NCI-H2029 treated with DMSO at 0.1 percent for 48 hours (cell line): ENCODE measurements at places on chromosomes 4 and X.

DNA sequence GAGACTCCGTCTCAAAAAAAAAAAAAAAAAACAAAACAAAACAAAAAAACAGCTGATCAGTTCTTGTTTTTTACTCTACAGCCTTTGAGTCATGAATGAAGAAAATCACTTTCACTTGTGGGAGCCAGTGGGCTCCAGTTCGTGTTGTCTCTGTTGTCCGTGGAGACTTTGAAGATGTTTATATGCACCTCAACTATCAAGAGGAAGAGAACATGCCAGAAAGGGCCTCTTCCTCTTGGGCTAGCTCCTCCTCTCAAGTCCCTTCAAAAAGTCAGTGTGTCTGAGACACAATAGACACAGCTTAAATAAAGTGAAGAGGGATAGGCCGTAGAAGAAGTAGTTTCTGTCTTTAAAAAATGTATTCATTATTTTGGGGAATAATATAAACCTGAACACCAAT, 182.7 kb downstream of the KDR start:
- DNase-seq, result no peak

DNA sequence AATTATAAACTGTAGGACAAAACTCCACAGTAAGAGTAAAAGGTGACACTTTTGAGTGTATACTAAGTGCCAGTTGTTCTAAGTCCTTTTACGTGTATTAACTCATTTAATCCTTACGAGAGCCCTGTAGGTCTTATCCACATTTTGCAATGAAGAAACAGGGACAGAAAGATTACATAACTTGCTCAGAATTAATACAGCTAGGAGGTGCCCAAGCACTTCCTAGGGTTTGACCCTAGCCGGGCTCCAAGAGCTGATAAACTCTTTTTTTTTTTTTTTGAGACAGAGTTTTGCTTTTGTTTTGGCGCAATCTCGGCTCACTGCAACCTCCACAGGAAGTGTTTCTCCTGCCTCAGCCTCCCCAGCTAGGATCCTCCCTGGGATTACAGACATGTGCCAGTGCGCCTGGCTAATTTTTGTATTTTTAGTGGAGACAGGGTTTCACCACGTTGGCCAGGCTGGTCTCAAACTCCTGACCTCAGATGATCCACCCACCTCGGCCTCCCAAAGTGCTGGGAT, 110.4 kb downstream of the UBE2K start:
- no peak for DNase-seq

DNA sequence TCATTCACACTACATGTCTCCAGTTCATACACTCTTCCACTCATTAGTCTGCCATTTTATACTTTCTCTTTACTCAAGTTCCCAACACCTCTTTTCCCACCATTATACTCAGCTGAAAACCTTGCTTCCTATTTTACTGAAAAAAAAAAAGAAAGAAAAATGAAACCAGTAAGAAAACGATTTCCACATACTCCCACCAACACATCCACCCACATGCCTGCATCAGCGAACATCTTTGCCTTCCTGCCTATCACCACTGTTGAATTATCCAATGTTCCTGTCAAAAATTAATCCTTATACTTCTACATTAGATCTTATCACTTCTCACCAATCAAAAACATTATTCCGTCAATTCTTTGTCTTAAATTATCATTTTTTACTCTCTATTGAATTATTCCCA, 188.1 kb upstream of the FAM241A start:
- no peak for DNase-seq

- no peak for DNase-seq
Measured at GRCh38 chrX:31376408-31377022, 304.7 kb upstream of the FTHL17 start.

DNA sequence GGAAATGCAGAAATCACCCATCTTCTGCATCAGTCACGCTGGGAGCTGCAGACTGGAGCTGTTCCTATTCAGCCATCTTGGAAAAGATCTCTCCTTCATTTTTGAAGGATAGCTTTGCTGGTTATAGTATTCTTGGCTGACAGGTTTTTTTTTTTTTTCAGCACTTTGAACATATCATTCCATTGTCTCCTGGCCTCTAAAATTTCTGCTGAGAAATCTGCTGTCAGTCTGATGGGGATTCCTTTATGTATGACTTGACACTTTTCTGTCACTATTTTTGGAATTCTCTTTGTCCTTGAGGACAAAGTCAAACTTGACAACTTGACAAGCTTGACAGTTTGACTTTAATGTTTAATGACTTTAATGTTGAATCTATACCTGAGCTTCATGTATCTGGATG, 16.8 kb downstream of the HPGDS start:
- no peak for DNase-seq

DNA sequence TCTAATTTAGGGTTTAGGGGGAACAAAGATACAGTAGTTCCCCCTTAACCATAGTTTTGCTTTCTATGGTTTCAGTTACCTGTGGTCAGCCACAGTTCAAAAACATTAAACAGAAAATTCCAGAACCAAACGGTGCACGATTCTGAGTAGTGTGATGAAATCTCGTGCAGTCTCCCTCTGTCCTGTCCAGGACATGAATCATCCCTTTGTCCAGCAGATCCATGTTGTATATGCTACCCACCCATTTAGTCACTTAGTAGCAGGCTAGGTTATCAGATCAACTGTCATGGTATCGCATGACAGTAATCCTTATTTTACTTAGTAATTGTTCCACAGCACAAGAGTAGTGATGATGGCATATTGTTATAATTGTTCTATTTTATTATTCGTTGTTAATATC, 556.1 kb downstream of the IL1RAPL1 start:
- DNase-seq, result no peak

GRCh38 chrX:79367907-79368306, 773 bp upstream of the ITM2A start:
- no peak for DNase-seq

- DNase-seq, result no peak
Measured at GRCh38 chr4:4631150-4631549, 89.3 kb upstream of the STX18 start.

GRCh38 chr4:113827285-113827684, 65.7 kb upstream of the CAMK2D start:
- no peak for DNase-seq

- DNase-seq, result no peak
Measured at GRCh38 chrX:26442340-26442739, 226.4 kb downstream of the MAGEB5 start.

DNA sequence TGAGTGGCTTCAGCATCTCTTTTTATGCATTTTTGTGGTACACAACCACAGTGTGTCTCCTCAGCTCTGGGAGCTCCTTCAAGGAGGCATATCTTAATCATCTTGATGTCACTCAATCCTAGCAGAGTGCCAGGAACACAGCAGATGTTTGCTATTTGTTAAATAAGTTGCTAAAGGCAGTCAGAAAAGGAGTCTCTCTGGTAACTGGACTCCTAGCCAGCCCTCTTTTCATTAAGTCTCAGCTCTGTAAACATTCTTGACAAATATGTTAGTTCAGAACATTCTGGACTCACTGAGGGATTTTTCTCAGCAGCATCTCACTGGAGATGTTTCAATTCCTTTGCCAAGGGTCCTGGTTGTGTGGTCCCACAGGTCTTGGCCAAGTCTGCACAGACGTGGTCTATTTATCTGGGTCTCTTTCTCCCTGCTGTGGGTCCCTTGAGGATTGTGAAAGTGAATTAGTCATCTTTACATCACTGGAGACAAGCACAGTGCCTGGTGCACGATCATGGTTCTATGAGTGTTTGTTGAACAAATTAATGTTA, 20.3 kb upstream of the FAM9C start:
- DNase-seq, result no peak

- DNase-seq, result no peak
Measured at GRCh38 chrX:119187298-119187697, 48.8 kb upstream of the PGRMC1 start.

- DNase-seq, result no peak
Measured at GRCh38 chrX:43881410-43882293, 598 bp downstream of the MAOB start.

- no peak for DNase-seq
Measured at GRCh38 chrX:5730556-5730955, 498.1 kb downstream of the NLGN4X start.

GRCh38 chr4:23384741-23385140, 505.1 kb downstream of the PPARGC1A start:
- DNase-seq, result no peak

DNA sequence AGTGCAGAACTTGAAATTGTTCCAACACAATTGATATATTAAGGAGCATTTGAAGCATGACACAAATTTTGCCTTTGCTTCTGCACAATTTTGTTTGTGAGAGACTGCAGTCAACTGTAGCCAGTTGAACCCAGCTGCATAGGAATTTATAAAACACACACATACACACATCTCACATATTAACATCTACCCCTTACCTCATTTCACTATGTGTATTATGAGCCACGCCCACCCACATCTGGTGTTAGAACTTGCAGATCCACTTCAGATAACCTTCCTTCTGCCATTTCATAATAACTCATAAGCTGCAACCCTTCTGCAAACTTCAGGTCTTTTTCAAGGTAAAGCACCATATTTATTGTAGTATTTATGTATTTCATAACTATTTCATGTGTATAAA, 188.1 kb upstream of the WDFY3 start:
- DNase-seq, result no peak

GRCh38 chrX:129798888-129799287, 19.1 kb downstream of the SASH3 start:
- no peak for DNase-seq

DNA sequence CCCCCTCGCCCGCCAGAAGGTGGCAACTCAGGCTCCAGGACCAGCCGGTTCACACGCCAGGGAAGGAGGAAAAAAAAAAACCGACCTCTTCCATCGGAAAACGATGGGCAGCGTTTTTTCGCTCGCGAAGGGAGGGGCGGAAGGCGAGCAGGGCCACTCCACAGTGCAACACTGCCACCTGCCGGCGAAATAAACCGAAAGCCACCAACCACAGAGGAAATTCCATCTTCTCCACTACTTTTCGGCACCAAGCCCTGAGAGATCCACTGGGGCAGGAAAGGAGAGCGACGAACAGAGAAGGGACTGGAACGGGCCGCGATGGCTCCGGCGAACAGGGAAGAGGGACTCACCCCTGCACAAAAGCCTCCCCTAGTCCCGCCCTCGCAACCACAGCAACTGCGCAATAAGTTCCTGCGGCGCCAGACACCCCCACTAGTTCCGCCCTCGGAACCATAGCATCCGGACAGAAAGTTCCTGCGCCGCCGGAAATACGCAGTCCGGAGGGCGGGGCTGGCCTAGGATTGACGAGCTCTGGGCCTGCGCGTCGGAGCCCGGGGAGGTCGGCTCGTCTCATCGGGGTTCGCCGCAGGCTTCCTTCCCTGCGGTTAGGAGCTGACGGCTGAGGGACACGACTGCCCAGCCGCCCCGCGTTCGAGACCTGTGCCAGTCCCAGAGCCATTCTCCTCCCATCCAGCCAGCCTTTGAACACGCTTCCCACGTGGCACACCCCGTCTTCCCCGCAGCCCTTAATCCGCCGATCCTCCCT, 23.4 kb downstream of the FAM156A start:
- peak; percentile 48 for DNase-seq

GRCh38 chrX:78548012-78548411, 111.1 kb downstream of the RTL3 start:
- no peak for DNase-seq

- DNase-seq, result no peak
Measured at GRCh38 chr4:114509340-114509739, 89.3 kb upstream of the UGT8 start.

DNA sequence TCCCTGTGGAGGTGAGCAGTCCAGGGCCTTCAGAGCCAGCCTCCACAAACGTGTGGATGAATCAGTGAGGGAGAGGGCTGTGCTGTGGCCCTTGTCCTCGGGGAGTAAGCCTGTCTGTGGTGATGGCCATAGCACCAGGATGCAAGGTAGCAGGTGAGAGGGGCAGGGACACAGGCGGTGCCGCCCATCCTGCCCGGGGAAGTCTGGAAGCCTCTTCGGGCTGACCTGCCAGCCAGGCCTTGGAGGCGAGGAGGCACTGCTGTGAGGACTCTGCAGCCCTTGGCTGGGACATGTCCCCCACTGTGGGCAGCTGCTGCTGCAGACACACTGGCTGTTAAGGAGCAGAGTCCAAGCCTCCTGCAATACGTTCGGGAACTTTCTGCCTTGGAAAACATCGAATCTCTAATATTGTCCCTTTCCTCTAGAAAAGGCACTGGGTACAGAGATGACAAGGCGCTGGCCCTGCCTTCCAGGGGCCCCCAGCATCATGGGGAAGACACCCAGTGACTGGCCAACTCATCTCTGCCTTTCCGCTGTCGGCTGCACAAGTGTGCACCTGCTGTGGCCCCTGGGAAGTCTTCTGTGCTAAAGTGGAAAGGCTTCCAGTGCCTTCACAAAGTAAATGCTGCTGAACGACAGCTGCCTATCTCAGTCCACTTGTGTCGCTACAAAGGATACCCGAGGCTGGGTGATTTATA, 101.4 kb downstream of the ADRA2C start:
- no peak for DNase-seq

- DNase-seq, result no peak
Measured at GRCh38 chr4:184255871-184256642, 38.4 kb upstream of the ENPP6 start.

DNA sequence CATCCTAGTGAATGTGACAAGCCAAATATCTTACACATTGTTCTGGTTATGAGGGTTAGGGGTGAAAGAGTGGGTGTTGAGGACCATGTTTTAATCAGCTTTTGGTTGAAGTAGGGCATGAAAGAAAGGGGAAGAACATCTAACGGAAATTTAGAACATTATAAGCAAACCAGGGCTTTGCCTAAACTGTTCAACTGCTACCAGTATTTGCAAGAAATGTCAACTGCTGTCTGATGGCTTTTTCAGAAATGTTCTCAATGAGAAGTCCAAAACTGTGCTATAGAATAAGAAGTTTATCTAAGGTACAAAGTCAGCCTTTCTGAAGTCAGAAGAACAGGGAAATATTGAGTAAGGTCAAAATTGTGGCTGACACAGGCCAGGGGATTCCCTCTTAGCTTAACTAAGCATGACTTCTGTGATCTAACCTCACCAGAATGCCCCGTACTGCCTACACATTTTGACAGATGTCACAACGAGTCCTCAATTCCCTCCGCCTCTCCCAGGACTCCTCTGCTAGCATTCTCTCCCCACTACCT, 67.1 kb downstream of the DTHD1 start:
- DNase-seq, result no peak

- no peak for DNase-seq
Measured at GRCh38 chr4:184816962-184817361, 8.8 kb downstream of the ACSL1 start.

DNA sequence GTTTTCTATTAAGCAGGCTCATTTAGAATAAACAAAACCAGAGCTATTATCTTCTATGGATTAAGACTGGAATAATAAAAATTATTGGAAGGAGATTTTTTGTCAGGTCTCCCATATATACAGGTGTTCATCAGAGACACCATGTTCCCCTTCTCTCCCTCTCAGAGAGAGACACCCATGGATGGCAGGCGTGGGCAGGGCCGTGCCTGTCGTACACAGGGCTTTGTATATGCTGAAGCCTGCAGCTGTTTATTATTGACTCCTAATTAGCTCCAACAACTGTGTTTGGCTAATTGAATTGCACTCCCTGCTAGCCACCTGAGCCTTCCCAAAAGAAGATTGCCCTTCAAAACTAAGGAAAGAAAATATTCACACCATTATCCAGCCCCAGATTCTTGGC, 81.6 kb downstream of the GK start:
- no peak for DNase-seq

- no peak for DNase-seq
Measured at GRCh38 chr4:151797853-151798252, 37.0 kb upstream of the GATB start.

GRCh38 chrX:20623448-20623847, 356.7 kb upstream of the RPS6KA3 start:
- DNase-seq, result no peak
